T-helper 9 cell (primary cell): ENCODE measurements at places on chromosomes 3 and 15.

DNA sequence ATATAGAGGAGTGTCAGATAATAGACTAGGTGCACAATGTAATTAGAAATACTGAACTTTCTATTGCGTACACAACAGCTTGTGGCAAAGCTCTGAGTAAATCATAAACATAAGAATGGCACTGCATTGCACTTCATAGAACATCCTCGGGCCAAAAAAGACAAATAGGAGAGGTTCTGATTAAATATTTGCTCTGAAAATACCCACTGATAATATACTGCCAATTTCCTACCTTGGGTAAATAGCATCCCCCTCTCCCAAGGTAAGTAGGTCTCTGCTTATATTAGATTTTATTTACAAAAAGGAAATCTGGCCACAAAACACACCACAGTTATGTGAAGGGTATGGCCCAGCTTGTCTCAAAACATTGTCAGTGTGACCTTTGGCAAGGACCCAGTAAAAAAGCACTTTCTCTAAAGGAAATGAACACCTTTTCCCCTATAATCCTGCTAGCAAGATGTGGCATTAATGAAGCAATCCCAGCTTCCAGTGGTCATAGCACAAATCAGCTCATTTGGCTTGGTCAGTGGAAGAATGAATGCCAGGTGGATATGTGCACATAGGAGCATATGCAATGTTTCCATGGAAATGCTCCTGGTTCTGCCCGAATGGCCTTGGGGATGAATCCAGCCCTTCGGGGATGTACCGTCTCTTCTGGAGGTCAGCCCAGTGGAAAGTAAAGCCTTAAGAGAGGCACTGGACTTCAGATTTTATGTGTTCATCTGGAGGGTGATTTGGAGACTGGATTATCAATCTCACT, 315.9 kb downstream of the LSAMP start:
- DNase-seq = no peak

- no peak for DNase-seq
Measured at GRCh38 chr3:135078283-135078682, 283.2 kb downstream of the EPHB1 start.

DNA sequence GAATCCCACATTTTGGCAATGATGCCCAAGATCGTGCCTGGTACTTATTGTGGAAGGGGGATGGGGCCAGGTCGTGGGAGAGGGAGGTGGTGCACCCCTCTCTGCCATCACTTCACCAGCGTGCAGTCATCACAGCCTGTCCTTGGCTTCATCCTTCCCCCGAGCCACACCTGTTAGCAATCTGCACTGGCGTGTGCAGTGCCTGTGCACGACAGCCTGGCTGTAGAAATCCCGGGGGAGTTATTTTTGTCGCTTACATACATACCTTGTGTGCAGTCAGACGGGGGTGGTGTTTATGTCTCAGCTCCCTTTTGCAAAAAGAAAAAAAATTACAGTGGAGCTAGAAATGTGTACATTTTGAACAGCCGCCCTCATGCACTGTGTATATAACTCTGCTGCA, 216.0 kb downstream of the TLE3 start:
- no peak for DNase-seq

DNA sequence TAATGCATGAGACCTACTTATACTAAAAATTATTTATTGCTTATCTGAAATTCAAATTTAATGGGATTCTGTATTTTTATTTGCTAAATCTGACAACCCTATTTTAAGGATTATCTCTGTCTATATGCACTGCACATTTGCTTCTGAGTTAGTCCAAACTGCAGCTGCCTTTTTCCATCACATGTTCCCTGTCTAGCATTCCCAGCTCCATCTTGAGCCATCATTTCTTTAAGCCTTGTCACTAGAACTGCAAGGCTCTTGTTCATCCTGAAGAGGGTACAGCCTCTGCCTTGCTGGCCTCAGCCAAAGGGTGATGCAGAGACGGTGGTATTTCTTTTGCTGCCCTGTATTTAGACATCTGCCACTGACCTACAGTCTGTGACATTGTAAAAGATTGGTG, 125.8 kb upstream of the STT3B start:
- DNase-seq = no peak

GRCh38 chr15:97522347-97522746, 438.2 kb upstream of the ARRDC4 start:
- no peak for DNase-seq

GRCh38 chr3:55014081-55014480, 86.2 kb upstream of the LRTM1 start:
- DNase-seq = no peak
